ENCODE measurements at places on chromosomes 2 and 18. TPM values are rescaled to one million over a fixed set of nuclear protein-coding genes. Genes with fewer than 3 reads are reported as not detected.

The ESCO1 gene
- total RNA-seq, result 26.5 TPM

The CPO gene
- not detected for total RNA-seq

The EEF1B2 gene
- total RNA-seq, result 983 TPM

The UGT1A10 gene
- total RNA-seq, result not detected

The PSME4 gene
- 37.8 TPM for total RNA-seq

The RUFY4 gene
- total RNA-seq, result 1.7 TPM

The COL4A3 gene
- not detected for total RNA-seq

The VAMP5 gene
- 21.4 TPM for total RNA-seq

The B3GNT7 gene
- not detected for total RNA-seq

The CRYGC gene
- total RNA-seq, result not detected

The C2orf72 gene
- 2.0 TPM for total RNA-seq

The ASXL3 gene
- not detected for total RNA-seq

The TBC1D8 gene
- 3.3 TPM for total RNA-seq

The PHLPP1 gene
- 8.5 TPM for total RNA-seq

The TDRD15 gene
- total RNA-seq, result not detected

The GFPT1 gene
- total RNA-seq, result 31.0 TPM

The APCDD1 gene
- not detected for total RNA-seq

The PROC gene
- total RNA-seq, result not detected

The CPLX4 gene
- total RNA-seq, result not detected

The HTR2B gene
- 0.11 TPM for total RNA-seq

The DRC1 gene
- not detected for total RNA-seq

The FBXO36 gene
- 1.5 TPM for total RNA-seq

The SPATS2L gene
- total RNA-seq, result 25.8 TPM

The STARD6 gene
- not detected for total RNA-seq

The HOXD8 gene
- not detected for total RNA-seq

The C2orf81 gene
- 4.5 TPM for total RNA-seq

The KCNF1 gene
- total RNA-seq, result not detected

The CRYGD gene
- not detected for total RNA-seq

The CRYBA2 gene
- not detected for total RNA-seq

The ALLC gene
- total RNA-seq, result not detected

The RAB27B gene
- 0.53 TPM for total RNA-seq

The PIEZO2 gene
- total RNA-seq, result not detected

The ACTG2 gene
- not detected for total RNA-seq

The GKN1 gene
- not detected for total RNA-seq

The MARCO gene
- total RNA-seq, result not detected

The IKZF2 gene
- 8.3 TPM for total RNA-seq

The FAM237A gene
- total RNA-seq, result not detected

The ACKR3 gene
- total RNA-seq, result 2.4 TPM

The MC2R gene
- not detected for total RNA-seq

The ERBB4 gene
- not detected for total RNA-seq

The ANKRD36 gene
- total RNA-seq, result 24.5 TPM

The TOGARAM2 gene
- 2.7 TPM for total RNA-seq

The USP14 gene
- 101 TPM for total RNA-seq

The BCL2L11 gene
- total RNA-seq, result 18.2 TPM

The DNAJB2 gene
- 51.8 TPM for total RNA-seq

The CKAP2L gene
- 46.7 TPM for total RNA-seq

The LRRC30 gene
- not detected for total RNA-seq

The ITGB1BP1 gene
- total RNA-seq, result 89.7 TPM

The GPAT2 gene
- total RNA-seq, result 10.0 TPM

The ATG4B gene
- total RNA-seq, result 80.1 TPM

The RRM2 gene
- 382 TPM for total RNA-seq

The CLHC1 gene
- 4.0 TPM for total RNA-seq

The PRKAG3 gene
- not detected for total RNA-seq

The SNORC gene
- total RNA-seq, result 0.87 TPM

The RBKS gene
- 4.6 TPM for total RNA-seq

The OTOS gene
- not detected for total RNA-seq

The KLHL41 gene
- total RNA-seq, result not detected
